Ecto neural progenitor cell (in vitro differentiated cells): ENCODE measurements at places on chromosomes 7 and 10.

DNA sequence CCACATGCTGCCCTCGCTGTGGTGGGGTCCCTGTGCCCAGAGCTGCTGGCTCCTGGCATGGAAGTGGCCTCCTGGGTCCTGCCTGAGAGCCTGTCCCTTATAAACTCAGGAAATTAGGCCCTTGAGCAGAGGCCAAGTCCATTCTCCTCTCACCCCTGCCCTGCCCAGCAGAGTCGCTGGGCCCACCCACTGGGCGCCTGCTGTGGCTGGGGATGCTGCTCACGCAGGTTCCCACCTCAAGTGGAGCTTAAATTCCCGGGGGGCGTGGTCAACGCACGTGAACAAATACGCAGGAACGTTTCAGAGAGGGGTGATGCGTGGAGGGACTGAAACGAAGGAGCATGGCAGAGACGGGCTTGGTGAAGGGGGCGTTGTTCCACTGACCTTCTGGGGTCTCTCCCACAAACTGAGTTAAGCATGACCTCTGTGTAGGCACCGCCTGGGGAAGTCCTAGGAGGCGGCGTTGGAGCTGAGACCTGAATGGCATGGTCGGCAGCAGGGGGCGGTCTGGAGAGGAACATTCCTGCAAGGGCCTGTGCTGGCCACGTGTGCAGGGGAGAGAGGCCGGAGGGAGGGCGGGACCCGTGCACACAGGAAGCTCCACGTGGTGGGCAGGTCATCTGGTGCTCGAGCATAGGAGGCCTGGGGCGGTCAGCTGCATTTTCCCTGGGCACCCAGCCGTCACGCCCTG is 27.9 kb downstream of the FAM20C start:
- peak; percentile 75 for DNase-seq

DNA sequence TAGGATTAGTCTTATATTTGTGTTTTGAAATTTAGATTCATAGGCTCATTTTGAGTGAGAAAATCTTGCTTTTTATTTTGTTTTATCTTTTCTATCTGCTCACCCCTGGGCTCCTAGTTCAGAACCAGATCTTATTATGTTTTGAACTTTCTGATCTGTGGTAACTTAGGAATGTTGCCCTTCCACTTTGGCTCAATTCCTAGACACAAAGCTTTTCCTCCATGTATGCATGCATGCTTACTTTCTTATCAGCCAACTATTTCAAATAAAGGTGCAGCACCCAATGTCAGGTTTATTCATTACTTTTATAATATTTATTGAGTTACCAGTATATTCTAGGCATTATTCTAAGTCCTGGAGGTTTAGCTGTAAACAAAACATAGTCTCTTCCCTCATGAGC is 374.8 kb upstream of the KIAA1217 start:
- DNase-seq = no peak

DNA sequence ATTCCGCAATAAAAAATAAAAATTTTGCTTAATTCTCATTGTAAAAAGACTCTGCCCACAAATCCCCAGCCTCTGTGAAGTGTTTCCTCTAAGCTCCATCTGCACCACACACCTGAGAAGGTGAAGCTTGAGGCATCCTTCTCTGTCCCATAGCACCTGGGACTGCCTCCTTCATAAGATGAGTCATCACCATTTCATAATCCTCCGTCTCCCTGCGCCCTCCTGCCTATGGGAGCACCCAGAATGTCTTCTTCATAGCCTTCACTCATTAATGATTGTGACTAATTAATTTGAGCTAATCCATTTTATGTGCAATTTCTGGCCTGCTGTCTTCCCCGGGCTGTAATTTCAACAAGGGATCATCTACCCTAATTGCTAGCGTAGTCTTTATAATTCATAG is 90.3 kb downstream of the WDR11 start:
- DNase-seq = no peak

DNA sequence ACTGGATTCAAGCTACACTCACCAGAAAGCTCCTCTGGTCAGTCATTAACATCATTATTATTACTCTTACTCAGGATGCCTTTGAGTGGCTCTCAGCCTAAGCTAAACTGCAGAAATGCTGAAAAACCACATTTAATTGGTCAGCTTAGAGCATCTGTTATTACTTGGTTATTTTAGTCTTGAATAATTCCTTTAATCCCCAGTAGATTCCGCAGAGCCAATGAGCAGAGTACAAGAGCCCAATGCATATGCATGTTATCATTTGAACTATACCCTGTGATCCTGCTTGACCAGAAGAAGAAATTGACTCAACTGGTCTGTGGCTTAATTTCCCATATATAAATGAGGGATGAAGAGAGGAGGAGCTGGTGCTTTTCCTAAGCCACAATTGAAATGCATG is 417.6 kb upstream of the C7orf33 start:
- DNase-seq = no peak

DNA sequence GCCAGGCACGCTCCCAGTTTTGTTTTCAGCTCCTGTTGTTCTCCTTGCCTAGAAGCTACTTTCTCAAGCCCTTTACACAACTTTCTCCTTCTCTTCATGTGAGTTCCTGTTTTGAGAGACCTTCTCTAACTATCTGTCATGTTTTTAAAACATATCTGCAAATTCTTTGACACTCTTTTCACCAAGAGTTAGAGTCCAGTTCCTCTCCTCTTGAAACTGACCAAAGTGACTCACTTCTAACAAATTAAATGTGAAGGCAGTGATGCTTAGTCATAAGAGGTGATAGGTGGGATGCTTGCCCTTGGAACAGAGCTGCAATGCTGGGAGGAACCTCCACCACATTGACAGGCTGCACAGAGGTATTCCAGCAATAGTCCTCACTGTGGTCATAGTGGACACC is 25.3 kb downstream of the ZSCAN25 start:
- no peak for DNase-seq

DNA sequence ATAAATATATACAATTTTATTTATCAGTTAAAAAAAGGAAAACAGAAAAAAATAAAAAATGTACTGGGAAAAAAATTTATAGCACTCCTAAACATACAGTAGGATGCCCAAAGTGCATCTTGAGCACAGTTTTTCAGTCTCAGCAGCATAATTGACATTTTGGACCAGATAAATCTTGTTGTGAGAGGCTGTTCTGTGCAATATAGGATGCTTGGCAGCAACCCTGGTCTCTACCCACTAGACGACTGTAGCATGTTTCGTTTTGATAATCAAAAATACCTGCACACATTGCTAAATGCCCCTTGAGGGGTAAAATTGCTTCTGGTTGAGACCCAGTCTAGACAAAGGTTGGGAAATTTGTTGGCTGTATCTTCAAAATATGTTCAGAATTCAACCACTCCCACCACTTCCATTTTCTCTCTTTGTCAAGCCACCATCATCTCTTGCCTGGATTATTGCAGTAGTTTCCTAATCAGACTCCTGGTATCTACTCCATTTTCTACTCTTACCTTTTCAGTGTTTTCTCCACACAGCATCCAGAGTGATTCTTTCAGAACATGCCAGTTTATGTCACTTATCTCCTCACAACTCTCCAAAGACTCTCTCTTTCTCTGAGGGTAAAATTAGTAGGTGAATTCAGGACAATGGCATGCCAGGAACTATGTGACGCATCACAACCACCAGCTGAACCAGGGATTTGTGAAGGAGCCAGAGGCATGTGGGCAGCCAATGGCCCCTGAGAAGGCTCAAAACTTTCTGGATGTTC is 91.4 kb downstream of the GPR85 start:
- no peak for DNase-seq

DNA sequence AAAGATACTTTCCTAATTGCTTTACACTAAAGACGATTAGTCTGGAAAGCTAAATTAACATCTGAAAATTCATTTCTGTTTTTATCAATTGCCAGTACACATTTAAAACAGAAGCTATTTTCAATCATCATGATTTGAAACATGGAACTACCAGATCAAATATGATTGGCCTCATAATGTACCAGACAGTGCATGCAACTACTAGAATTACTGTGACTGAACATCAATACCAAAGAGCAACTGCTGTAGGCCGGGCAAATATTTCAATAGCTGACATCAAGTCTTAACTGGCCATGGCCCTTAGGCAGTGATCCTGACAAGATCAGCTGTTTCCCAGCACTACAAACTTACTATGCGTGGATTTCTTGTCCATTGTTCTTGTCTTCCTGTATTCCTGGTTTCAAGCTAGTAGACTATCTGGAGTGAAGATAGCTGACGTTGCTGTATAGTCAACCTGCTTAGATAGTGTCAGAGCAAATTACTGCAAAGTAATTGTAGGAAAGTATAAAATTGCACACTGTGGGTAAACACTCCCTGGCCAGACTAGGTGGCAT is 21.7 kb upstream of the WNT16 start:
- DNase-seq = no peak

DNA sequence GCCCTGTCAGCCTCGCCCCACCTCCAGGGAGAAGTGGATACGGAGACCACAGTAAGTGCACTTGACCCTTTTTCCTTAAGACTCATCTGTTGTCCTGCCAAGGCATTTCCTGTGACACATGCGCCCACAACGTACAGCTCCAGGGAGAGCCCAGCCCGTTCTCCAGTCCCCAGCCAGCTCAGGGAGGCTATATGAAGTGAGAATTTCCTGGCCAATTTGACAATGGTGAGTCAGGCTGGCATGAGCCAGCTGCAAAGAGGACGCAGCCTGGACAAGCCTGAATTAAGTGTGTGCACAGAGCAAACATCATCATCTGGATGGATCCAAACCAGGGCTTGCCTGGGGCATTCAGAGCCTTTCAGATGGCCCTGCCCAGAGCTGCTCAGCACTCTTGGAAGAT is 244.8 kb downstream of the KCNMA1 start:
- no peak for DNase-seq
